NCI-H345 (cell line): ENCODE measurements at places on chromosomes 6 and 20.

DNA sequence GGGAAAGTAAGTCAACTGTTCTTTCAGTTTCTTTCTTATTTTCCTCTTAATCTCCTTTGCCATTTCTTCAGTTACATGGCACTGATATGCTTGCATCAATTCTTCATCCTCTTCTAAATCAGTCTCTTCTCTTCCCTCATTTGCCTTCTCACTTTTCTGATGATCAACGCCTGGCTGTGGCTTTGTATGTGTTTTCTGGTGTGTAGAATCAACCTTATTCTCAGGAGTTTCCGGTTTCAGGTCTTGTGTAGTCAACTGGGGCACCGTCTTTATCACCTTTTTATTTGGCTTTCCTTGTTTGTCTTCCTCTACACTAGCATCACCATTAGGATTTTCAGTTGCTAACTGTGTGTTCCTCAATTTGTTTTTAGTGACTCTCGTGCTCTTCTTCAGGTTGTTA lies 31.6 kb downstream of the AHI1 start:
- no peak for DNase-seq

DNA sequence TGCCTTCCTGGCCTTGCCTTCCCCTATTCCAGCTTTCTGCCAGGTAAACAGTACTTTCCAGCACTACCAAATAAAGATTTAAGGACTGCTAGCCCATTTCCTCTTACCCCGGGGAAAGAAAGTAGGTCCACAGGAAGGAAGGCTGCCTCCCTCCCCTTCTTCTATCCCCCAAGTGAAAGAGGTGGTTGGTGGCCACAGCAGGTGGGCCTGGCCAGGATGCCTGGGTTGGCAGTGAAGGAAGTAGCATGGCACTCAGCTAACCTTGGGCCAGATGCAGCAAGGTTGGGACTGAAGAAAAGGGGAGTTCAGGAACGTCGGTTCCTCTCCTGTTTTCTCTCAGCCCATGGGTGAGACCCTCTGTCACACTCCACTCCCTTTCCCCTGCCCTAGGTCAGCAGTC lies 8.9 kb downstream of the NFKBIL1 start:
- DNase-seq, result no peak

DNA sequence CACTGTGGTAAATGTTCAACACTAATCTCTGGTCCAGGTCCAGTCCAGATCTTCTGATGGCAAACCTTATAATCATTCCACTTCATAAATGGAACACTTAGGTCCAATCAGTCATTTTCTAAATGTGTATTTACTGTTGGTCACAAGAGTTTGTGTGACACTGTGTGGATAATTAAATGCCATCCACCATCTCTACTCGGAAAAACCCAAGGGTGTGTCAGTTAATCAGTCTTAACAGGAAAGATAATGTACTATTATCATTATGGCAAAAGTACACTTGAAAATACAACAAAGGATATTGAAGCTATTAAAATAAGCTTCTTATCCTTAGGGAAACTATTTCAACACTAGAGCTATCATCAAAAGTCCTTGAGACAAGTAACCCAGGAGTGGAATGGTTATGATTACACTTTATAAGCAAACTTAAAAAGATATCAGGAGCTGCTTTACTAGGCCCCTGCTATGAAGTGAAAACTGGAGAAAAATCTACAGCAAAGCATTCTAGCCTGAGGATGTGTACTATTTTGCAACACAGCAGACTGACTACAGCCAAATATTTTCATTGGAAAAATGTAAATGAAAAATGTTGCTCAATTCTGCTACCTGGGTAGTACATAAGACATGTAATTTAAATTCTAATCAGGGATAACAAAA lies 227.9 kb downstream of the LAMA2 start:
- no peak for DNase-seq

- no peak for DNase-seq
Observed at GRCh38 chr6:132648356-132648755, 10.6 kb downstream of the TAAR1 start.

GRCh38 chr20:50646483-50646996 lies 44.8 kb downstream of the RIPOR3 start:
- DNase-seq, result no peak

- no peak for DNase-seq
Observed at GRCh38 chr6:151826517-151827142, 19.1 kb downstream of the ESR1 start.

GRCh38 chr20:47464380-47465101 lies 37.1 kb upstream of the NCOA3 start:
- DNase-seq, result peak; percentile 71

DNA sequence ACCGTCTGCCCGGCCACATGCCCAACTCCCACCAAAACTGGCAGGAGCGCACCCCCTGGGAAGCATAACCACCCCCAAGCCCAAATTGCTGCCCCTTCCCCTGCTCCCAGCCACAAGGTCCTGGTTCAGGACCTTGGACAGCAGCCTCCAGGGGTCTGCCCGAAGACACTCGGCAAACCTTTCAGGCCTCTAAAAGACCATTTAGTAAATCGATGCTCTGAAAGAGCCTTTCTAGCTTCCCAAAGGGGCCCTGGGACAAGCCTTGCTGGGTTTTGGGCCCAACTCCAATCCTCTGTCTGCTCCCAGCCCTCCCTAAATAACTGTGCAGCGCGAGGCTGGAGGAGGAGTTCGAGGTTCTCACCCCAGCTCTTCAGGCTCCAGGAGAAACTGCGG lies 30.5 kb downstream of the GRM4 start:
- no peak for DNase-seq

GRCh38 chr6:15090145-15090579 lies 155.7 kb upstream of the JARID2 start:
- no peak for DNase-seq

- peak; percentile 51 for DNase-seq
Observed at GRCh38 chr20:51767867-51768758, at the start of gene ATP9A. ATP9A (minus strand) TSS chr20:51768390; CDS start chr20:51768369, 21 bp downstream.
